NK-92 treated with Interleukin-12 subunit alpha and Interleukin-12 subunit beta, amount 100 ng/mL, for 24 hours (cell line): ENCODE measurements at places on chromosomes 2 and 18.

GRCh38 chr2:218435003-218435982 is 16.4 kb downstream of the VIL1 start:
- no peak for DNase-seq

DNA sequence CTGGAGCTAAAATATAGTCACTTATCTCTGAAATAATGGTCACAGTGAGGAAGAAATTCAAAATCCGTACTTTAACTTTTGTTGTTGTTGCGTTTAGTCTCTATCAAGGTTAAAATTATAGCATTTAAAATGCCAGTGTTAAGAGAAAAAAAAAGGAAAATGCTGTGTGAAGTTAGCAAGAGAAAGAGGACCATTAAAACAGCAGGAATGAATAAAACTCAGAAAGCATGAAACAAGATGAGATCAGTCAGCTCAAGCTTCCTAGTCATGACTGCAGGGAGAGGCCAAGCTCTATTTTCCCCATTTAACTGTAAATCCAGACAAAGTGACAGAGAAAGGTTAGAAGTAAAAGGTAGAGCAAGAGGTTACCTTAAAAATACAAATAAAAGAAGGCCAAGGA is 281.7 kb upstream of the ATP5MC3 start:
- DNase-seq = no peak

DNA sequence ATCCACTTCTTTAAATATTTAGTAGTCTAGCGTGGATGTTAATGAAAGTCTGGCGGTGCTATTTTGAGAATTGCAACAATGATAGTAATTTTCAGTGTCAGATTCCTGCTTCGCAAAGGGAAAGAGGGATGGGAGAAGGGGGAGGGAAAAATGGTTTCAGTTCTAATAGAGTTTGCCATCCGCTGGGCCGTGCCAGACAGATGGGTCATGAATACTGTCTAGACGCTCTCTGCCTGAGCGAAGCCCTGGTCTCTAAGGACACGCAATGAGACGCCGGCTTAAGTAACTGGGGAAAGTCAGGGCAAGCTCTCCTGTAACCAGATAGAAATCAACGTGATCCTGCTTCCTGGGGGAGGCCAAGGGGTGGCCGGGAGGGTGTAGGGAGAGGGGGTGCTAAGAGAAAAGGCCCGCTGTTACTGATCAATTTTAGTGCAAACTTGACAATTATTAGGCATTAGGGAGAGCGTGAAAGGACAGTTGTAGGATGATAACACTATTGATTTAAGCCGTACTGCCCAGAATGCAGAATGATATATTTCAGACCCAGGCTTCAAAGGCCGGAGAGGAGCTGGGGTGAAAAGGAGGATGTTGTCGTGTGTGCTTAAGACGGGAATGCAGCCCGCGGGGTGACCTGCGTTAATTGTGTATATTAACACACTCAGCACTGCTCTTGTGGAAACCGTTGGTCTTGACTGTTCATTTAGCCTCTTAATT is 229.2 kb downstream of the LDLRAD4 start:
- no peak for DNase-seq

DNA sequence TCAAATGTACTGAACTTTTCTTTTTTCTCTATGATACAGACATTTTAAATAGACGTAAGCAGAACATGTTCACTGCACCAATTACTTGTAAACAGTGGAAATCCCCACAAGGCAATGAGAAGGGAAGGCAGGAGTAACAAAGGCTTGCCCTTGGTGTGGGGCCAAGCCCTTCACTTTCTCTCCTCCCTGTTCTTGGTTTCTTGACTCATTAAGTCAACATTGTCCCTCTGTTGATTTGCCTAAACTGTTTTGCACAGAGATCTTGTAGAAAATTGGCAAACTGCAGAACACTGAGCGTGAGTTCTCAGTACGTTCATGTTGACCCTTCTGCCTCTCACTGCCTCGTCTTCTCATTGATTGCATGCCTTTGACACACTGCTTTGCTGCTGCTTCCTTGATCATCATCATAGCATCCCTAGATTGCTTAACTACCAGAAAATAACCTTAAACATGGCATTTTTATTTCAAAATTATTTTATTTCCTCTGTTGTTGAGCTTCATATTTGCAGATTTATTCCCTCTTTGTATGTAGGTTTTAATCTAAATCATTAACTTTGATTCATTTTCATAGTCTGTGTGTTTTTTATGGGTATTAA is 257.7 kb downstream of the PTGR3 start:
- DNase-seq = no peak

GRCh38 chr18:40109252-40110049 is 1845.6 kb upstream of the PIK3C3 start:
- no peak for DNase-seq

GRCh38 chr2:105005181-105005951 is 32.5 kb upstream of the MRPS9 start:
- DNase-seq = no peak

GRCh38 chr18:63267975-63268721 is 51.4 kb downstream of the BCL2 start:
- no peak for DNase-seq

- no peak for DNase-seq
Observed at GRCh38 chr18:63994783-63995399, 25.0 kb downstream of the SERPINB8 start.

GRCh38 chr2:70143314-70144150 is 47.3 kb downstream of the C2orf42 start:
- DNase-seq = peak; percentile 38

DNA sequence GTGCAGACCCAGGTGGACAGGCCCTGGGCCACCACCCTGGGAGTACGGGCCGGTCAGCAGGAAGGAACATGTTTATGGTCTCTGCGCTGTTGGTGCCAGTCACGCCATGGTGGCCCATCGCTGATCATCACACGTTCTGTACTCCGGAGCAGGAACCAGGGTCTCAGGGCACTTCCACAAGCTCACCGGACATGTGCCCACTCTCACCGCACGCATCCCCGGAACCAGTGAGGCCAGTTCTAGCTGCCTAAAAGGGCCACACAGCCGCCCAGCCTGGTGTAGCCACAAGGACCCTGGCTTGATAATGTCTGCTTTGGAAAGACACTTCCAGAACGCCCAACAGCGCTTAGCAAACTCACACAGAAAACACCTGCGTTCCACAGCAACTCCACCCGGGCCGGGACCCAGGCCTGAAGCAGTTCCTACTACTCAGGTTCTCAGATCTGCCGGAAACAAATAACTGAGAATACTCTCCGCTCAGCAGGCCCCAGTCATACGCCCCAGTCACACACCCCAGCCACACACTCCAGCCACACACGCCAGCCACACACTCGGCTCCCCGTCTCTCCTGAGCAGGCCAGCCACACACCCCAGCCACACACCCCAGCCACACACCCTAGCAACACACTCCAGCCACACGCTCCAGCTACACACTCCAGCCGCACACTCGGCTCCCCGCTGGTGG is 123.3 kb downstream of the HDAC4 start:
- no peak for DNase-seq

DNA sequence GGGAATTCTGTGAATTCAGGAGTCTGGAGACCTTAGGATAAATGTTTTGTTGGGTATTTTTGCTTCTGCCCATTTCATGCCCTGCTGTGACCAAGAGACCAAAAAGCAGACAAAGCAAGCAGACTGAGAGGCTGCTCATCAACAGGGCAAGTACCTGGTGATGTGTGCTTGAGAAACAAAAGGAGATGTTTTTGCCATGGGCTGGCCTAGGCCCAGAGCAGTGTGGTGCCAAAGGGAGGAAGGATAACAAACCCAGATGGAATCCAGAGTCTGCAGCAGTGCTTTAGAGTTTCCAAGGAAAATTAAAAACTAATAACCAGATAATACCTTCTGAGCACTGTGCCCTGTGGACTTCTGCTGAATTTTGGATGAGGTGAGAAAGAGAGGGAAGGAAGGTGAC is 538.4 kb downstream of the STK39 start:
- DNase-seq = no peak

- DNase-seq = peak; percentile 46
Observed at GRCh38 chr18:44887227-44887631, 206.5 kb downstream of the SETBP1 start.

GRCh38 chr18:22742409-22742808 is 190.7 kb upstream of the RBBP8 start:
- no peak for DNase-seq

GRCh38 chr2:67649331-67650261 is 252.5 kb downstream of the ETAA1 start:
- DNase-seq = no peak

- DNase-seq = no peak
Observed at GRCh38 chr2:78260861-78261260, 738.7 kb upstream of the LRRTM4 start.

DNA sequence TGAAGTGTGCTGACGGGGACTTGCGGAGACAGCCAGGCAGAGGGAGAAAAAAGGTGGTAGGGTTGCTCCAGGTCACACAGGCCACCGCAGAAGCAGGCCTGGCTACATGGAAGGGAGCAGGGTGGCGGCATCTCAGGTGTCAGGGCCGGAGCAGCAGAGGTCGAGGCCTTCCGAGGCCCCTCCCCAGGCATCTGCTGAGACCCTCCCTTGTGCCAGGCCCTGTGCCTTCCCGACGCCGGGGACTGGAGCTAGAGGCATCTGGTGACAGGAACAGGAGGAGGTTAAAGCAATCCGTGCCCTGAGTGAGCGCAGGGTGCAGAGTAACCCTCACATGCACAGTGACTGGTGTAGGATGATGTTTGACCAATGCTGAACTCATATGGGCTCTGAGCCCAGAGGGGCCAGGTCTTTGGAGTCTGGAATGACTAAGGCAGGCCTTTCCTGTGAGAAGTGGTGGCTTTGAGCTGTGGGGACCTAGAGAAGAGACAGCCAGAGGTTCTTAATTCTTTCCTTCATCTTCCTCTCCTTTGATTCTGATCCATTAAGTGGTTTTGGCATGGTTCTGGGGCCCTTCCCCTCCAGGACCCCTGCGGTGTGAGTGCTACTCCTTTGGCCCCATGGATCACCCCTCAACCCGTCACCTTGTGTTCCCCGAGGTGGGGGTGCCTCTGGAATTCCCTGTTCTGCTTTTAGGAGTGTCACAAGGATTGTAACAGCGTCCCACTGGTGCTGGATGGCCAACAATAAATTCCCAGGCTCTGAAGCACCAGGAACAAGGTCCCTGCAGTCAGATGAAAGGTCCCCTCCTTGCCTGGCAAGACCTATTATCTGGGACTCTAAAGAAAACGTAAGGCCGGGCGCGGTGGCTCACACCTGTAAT is 72.1 kb downstream of the KLHL29 start:
- no peak for DNase-seq

- no peak for DNase-seq
Observed at GRCh38 chr2:66702301-66702700, 267.4 kb downstream of the MEIS1 start.

GRCh38 chr2:85772841-85773491 is 19.2 kb downstream of the ATOH8 start:
- DNase-seq = no peak

DNA sequence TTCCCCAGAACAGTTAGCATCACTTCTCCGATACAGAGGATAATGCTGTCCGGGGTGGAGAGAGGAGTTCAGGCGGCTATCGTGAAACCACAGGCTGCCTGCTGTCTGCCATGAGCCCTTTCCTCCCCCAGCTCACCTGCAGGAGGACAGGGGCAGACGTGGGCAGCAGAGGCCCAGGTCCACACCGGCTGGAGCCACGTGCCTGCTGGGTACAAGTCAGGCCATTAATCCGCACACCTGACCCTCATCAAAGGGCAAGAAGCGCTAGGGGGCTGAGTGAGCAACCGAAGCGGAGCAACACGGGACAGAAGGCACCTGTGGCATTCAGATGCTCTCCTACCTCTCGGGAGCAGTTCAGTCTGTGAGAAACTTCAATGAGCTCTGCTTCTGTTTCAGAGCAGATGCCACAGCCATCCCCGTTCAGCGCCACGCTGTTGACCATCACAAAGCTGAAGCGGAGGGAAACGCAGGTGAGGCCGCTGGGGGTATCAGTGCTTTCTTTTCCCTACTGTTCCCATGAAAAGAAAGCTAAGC is 21.5 kb downstream of the MPPE1 start:
- DNase-seq = no peak

DNA sequence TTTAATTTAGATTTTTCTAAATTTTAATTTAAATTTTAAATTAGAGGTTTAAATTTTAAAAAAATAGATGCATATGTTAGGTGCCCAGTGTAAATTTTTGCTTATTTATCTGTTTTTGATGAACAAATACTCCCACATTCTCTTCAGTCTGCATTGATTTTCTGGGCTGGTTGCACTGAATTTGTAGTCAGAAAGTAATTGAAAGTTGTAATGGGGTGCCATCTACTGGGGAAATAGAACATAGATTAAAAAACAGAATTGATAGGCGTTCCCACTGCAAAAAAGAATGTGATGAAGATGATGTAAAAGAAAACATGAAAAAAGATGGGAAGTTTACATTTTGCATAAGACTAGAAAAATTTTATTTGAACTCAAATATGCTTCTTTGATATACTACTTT is 51.7 kb upstream of the CCDC85A start:
- DNase-seq = no peak

DNA sequence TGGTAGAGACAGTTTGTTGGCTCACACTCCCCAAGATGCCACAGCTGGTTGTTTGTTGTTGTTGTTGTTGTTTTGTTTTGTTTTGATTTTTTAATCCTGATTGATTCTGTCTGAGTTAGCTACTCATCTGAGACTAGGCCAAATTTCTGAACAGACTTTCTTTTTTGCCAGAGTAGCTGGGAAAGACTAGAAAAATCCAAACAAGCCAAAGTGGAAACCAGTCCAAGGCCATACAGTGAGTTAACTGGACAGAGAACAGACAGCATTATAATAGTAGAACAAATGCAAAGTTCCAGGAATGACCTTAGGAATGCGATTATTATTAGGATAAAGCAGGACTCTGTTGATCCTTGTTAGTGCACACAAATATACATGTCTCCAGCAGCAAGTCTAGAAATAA is 43.8 kb upstream of the CYP26B1 start:
- DNase-seq = no peak

DNA sequence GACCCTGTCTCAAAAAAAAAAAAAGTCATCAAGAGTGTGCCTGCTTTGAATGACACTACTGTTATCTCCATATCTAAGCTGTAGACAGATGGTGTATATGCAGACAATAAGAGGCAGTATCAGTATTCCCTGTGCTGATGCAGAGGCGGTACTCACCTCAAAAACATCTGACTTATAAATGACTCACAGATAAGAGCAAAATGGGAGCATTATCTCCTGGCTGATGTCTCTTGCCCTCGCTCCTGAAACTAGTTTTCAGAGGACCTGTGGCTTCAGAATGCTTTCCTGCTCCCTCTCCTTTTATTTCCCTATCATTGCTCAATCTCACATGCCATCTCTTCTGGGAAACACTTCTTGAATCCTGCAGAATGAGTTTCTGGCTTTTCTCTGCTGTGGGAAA is 289.6 kb downstream of the PTPRM start:
- no peak for DNase-seq

- DNase-seq = no peak
Observed at GRCh38 chr2:175275539-175275938, 94.0 kb upstream of the ATP5MC3 start.
